NCI-H1417 treated with DMSO at 0.1 percent for 48 hours (cell line): ENCODE measurements at places on chromosomes 16 and 17.

DNA sequence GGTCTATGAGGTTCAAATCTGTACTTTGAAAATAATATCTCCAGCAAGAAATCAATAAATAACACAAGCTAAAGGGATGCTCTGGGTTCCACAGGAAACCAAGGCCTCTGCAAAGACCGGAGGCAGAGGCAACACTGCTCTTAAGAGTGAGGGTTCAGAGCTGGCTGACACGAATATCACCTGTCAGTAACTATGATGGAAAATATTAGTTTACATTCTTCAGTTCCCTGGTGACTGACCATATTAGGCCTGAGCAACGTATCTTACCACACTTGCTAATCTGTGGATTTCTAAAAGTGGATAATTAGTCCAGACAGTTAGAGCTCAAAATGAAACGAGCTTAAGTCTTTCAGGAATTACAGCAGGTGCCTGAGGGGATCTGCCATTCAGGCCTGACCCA is 459.3 kb downstream of the HS3ST3B1 start:
- no peak for DNase-seq

- DNase-seq, result no peak
Observed at GRCh38 chr17:40293363-40293762, 5.7 kb downstream of the CDC6 start.

DNA sequence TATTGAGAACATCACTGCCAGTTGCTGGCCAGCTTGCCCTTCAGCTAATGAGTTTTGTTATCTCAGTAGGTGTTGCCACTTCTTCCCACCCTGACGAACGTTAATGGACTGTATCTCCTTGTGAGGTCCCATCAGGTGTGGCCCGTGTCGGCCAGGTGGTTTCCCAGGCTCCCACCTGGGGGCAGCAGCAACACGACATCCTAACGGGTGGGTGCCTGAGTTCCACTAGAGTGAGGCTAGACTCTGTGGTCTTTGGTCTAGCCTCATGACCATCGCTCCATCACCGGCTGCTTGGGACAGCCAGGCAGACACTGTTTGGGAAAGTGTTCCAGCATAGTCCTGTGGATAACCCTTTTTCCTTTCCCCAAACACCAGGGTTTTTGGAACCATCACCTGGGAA is 45.6 kb upstream of the LCMT1 start:
- DNase-seq, result no peak

GRCh38 chr17:3772764-3773163 is 28.2 kb downstream of the ITGAE start:
- no peak for DNase-seq

DNA sequence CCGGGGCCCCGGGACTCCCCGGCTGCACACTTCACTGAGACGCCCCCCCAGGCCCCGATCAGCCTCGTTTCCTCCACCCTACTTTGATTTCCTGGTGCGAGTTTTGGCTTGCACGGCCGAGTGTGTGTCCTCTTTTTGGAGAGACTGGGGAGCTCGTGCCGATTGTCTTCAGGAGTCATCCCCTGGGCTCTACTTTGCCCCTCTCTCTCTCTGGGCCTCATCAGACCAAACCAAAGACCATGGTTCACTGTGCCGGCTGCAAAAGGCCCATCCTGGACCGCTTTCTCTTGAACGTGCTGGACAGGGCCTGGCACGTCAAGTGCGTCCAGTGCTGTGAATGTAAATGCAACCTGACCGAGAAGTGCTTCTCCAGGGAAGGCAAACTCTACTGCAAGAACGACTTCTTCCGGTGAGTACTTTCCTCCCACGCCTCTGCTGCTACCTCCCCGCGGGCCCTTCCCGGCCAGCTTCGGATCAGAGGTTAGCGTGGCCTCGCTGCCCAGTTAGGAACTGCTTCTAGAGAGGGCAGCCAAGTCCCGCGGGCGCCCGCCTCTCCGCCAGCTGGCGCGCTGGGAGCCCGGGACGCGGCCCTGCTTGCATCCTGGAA is 787 bp downstream of the LHX1 start:
- DNase-seq, result no peak

DNA sequence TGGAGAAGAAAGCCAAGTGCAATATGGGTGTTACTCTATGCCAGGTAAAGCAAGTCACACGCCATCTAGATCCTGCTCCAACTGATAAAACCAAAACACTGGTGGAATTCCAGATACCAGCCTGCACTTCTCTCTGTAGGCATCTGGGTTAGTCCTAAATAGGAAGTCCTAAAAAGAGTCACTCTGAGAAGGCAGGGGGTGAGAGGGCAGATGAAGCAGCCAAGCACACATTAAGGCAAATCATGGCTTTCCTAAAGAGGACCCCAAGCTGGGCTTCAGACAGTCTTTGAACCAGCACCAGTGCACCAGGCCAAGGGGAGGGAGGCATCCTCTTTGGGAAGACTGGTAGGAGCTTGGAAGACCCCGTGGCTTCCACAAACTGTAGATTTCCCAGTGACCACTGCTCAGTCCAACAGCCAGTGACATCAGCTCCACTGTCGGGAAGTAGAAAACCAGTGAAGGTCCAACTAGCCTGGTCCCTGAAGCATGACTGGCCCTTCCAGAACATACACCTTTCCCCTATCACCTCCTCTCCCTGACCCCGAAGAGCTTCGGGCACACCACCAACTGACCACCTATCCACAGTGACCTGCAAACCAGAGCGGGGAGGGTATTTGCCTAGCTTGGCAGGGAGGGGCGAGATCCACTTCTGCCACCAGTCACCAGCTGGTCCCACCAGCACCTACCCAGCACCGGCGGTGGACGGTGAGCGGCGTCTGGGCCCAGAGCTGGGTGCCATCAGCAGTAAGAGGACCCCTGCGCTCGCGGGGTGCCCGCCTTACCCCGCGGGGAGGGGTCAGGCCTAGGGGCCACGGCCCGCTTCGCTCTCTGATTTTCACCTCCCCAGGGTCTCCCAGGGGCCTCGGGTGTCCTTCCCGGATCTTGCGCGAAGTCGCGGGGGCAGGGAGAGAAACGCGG is 1.0 kb downstream of the LITAF start:
- no peak for DNase-seq

DNA sequence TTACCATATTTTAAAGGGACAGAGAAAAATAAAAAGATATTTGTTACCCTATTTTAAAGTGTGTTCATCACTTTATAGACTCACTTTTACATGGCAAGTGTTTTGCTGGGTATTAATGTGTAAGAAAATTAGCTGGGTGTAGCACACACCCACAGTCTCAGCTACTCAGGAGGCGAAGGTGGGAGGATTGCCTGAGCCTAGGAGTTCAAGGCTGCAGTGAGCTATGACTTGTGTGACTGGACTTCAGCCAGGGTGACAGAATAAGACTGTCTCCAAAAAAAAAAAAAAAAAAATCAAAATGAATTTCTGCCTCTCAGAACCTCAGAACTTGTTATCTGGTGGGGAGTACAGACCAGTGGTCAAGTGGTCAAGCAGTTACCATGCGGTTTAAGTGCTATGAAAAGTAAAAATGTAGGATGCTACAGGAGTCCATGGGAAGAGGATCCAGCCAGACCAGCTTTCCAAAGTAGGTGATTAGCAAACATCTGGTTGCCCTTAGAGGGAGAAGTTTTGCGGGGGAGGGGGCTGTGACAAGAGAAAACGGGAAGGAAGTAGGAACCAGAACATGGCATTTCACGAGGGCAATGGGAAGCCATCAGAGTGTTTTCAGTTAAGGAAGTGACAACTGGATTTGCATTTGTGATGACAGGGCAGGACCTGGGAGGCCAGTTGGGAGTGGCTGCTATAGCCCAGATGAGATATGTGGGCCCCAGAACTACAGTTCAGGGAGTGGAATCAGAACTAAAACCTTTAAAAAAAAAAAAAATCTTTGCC is 13.9 kb downstream of the CNEP1R1 start:
- DNase-seq, result no peak

DNA sequence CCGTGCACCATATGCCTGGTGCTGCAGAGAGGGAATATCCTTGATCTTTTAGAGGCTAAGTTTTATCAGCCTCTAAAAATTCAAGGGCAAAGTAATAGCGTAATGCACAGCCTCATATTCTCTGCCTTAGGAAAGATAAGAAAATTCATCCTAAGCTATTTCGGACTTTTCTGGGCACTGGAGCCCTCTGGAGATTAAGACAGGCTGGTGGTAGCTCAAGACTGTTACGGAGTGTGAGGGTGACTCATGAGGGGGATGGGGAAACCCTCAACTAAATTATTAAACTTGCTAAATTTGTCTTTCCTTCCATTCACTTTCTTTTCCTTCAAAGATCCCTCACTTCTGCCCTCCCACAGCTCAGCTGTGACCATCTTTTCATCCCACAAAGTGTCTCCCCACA is 73.3 kb downstream of the RPH3AL start:
- no peak for DNase-seq

DNA sequence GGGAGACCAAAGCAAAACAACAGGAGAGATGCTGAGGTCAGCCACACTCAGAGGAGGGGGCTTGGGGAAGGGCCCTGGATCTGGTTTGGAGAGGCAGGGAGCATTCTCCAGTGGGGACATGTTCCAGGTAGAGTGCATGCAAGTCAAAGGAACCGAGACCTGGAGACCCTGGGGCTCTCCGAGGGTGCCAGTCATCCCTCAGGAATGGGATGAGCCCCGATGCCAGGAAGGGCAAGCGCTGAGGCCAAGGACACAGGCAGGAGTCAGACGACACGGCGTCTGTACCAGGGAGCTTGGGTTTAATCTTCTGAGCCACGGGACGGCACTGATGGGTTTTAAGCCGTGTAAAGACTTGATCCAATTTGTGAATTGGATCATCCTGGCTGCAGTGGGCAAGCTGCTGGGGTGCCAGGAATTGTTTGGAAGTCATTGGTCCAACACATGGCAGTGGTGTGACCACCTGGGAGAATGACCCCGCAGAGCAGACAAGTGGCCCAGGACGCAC is 32.9 kb upstream of the ANKRD40CL start:
- no peak for DNase-seq

- DNase-seq, result no peak
Observed at GRCh38 chr17:61480414-61480807, 28.2 kb downstream of the TBX4 start.

DNA sequence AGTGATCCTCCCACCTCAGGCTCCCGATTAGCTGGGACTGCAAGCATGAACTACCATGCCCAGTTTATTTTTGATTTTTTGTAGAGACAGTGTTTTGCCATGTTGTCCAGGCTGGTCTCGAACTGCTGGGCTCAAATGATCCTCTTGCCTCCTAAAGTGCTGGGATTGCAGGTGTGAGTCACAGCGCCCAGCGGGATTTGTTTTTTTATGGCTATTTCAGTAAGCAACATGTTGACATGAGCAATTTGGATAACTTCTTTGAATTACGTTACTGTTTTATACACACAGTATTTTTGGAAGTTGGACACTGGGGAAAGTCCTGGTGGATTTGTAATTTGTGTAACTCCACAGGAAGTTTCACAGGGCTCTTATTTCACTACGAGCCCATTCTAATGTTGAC is 18.5 kb upstream of the RHOT1 start:
- no peak for DNase-seq

DNA sequence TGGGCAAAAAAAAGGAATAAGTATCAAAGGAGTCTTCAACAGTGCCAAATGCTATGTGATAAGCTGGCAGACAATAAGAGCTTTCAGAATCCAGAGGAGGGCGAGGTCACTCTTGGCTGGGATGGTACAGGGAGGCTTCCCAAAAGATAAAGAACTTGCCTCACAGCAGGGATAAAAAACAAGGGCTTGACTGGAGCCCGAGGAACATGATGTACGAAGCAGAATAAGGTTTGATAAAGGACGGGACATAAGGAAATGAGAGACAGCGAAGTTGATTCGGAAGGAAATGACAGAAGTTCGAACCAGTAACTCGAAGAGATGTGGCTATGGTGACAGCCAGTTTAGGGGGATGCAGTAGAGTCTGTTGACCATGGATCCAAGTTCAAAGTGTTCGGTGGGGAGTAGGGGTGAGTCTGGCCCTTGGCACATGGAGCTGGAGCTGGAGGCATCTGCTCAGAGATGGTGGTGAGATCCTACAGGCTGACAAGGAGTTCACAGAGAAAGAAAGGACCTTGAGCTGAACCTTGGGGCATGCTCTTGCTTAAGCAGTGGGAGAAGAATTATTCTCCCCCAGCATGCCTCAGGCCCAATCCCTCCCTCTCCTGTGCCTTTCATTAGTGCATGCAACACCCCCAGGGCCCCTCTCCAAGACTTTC is 137.6 kb upstream of the RCVRN start:
- no peak for DNase-seq

GRCh38 chr17:3993493-3994220 is 29.4 kb upstream of the ATP2A3 start:
- DNase-seq, result no peak

DNA sequence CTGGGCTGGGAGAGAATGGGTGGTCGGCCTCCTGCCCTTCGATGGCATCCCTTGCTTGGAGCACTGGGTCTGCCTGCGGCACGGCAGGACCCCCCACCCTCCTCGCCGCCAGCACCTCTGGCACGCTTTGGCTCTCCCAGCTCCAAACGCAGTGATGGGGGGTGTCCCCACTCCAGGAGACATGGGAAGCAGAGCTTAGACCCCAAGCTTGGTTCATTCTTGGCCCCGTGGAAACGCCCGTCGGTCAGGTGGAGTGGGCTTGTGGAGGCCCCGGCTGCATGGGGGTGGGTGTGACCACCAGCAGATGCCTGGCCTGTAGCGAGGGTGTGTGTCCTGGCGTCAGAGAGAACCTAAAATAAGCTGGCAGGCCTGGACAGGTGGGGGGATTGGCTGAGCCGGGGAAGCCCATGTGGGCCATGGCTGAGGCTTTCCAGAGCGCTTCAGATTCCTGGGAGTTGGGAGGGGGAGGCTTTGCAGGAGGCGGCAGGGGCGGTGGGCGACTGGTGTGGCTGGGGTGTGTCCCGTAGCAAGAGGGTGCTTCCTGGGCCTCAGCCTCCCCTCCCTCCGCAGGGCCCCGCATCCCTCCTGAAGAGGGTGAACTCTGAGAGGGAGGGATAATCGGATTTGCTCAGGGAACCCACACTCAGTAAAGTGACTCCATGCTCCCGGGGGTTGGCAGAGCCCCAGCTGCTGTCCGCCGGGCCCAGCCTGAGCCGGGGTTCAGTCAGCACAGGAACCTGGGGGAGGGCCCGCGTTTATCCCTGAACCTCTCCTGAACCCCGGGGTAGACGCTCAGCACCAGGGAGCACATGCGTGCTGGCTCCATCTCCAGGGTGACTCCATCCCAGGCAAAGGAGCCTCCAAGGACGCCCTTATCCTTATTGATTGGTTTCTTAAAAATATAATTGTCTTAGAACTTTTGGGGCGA is 3.4 kb downstream of the CACNA1H start:
- no peak for DNase-seq
